ENCODE measurements at places on chromosomes 2 and 18.
A peak's percentile ranks its signal among the peaks of the same experiment; 100 is the strongest.

- no peak for DNase-seq
Observed at GRCh38 chr2:186422226-186422625, 63.8 kb upstream of the ZC3H15 start.

DNA sequence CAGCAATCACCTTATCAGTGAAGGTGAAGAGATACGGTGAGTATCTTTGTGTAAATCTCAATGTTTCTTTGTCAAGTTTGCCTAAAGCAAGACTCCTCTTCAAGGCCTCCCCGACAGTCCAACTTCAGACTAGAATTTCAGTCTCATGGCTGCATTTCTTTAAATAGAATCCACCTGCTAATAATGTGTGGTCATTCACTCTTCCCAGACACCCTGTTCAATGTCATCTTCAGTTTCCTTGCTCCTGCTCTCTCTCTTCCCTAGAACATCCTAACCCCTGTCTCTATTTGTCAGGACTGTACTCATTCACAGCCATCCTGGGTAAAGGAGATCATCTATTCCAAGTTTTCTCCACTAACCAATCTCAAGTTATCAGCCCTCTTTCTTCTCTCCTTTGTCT, 267.3 kb downstream of the EN1 start:
- DNase-seq, result no peak

GRCh38 chr2:85180322-85181133, 47.3 kb downstream of the TCF7L1 start:
- no peak for DNase-seq

DNA sequence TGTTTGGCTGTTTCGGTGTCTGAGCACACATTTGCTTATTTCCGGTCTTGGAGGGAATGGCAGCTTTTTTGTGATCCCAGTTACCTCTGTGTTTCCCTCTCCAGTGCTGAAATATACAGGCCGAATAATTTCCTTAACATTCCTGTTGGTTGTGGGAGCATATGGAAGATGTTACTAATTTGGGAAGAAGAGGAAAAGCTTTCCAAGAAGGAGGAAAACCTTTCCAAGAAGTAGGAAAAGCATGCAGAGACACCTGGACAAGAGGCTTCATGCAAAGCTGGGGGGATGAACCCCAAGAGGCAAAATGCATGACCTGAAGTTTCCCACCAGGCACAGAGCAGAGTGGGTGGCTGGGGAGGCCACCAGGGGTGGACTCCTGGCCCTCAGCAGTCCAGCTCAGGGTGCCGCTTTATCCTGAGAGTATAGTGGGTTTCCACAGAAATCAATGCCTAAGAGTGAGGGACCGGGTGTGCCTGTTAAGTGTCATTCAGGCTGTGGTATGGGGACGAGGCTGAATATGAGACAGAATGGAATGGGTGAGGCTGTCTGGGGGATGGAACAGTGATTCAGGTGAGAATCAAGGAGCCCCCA, 25.5 kb upstream of the GNAL start:
- DNase-seq, result no peak

- no peak for DNase-seq
Observed at GRCh38 chr2:45984896-45985473, 312.2 kb upstream of the EPAS1 start.

- no peak for DNase-seq
Observed at GRCh38 chr18:68847219-68847837, 49.4 kb downstream of the CCDC102B start.

DNA sequence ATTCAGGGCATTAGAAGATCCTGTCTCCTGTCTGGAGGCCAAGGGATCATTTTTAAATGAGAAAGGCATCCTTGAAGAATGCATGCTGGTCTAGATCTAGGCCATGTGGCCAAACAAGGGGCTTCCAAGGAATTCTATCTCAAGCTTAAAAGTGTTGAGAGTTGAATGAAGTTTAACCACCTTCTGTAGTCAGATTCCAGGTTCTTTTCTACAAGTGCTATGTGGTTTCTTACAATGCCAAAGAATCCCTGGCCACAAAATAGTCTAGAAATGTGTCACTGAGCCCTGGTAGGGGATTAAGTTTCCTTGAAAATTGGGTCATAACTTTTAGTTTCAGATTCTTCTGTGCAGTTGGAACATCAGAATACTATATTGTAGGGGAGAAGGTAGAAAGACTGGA, 640.7 kb upstream of the ACVR2A start:
- no peak for DNase-seq

GRCh38 chr2:12452185-12452584, 264.6 kb upstream of the TRIB2 start:
- DNase-seq, result no peak

DNA sequence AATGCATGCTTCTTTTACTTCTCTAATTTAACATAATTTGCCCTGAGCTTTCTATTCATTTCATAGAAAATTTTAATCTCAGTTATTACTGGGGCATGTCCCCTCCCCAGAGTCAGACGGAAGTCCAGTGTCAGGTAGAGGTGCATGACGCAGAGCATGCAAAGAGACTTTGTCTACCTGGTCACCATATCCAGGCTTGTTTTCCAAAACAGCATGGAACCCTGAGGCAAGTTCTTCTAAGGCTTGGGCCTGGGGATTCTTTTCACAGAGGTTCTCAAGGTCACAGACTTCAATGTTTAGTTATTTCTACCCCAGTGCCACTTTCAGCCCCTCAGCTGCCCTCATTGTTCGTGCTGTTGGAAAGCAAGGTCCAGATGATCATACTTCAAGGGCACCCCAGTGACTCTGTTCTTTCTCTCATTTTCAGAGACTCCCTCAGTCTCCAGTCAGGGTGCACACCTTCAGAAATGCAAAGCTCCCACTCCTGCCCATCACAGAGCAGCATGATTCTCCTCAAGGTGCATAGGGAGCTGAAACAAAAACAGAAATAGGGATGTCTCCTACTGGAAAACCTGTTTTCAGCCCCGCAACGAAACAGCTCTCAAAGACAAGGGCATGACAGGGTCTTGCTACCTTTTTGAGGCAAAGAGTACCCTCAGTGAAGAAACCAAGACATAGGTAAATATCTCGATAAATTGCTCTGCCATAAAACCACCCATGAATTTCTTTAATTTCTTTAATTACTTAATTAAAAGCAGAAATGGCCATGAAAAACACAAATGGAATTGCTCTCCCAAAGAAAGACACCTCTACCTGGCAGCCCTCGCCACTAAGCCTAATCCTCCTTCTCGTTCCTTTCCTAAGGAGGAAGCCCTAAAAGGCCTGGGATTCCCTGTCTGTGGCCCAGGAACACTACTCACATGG, 9.5 kb upstream of the EVA1A start:
- DNase-seq, result no peak

GRCh38 chr2:175167076-175167791, 769 bp downstream of the ATF2 start:
- DNase-seq, result no peak

DNA sequence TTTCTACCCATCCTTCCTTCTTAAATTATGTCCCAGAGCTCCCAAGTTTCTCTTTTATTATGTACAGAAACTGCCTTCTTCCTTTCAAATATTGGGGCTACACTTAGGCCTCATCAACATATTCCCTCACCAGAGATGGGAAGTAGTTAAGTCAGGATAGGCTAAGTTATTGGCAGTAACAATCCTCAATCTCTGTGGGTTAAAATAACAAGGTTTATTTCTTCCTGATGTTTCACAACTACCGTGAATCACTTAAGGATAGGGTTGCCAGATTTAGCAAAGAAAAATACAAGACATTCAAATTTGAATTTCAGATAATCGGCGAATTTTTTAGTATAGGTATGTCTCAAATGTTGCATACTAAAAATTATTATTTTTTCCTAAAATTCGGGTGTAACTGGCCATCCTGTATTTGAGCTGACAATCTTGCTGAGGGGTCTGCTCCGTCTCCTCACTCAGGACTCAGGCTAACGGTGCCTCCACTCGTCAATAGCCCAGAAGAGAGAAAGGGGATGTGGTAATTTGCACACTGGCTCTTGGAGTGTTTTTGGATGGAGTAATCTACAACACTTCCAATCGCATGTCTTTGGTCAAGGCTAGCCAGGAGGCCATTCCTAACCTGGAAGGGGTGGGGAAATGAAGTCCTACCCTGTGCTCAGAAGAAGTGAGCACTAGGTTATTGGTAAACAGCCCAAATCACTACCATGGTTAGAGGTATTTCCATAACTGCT, 91.7 kb downstream of the ACTR3 start:
- DNase-seq, result no peak

DNA sequence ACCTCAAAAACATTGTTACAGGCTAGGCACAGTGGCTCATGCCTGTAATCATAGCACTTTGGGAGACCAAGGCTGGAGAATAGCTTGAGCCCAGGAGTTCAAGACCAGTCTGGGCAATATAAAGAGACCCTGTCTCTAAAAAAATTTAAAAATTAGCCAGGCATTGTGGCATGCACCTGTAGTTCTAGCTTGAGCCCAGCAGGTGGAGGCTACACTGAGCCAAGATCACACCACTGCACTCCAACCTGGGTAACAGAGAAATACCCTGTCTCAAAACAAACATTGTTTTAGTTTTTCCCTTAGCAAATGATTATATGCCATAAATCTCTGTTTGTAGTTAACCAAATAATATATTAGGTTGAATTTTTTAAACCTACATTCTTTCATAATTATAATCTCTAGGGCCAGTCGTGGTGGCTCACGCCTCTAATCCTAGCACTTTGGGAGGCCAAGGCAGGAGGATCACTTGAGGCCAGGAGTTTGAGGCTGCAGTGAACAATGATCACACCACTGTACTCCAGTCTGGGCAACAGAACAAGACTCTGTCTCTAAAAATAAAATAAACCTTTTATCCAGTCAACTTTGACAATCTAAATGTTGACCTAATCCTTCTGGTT, 13.3 kb upstream of the CYP20A1 start:
- peak; percentile 20 for DNase-seq

DNA sequence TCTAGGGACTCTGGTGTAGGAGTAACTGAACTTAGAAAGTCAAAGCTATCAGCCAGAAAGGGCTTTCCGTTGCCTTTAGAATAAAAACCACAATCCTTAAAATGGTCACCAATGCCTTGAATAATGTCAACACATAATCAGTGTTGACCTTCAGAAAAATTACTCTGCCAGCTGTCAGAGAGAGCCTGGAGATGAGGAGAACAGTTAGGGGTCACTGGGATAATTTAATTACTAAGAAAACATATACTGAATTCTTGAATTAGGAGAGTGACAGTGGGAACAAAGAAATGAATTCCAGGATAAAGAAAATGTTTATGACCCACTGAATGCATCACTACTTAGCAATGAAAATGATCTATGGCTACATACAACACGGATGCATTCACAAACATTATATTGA, 23.4 kb upstream of the UGP2 start:
- no peak for DNase-seq

- DNase-seq, result no peak
Observed at GRCh38 chr2:12169721-12170120, 423.3 kb downstream of the LPIN1 start.

DNA sequence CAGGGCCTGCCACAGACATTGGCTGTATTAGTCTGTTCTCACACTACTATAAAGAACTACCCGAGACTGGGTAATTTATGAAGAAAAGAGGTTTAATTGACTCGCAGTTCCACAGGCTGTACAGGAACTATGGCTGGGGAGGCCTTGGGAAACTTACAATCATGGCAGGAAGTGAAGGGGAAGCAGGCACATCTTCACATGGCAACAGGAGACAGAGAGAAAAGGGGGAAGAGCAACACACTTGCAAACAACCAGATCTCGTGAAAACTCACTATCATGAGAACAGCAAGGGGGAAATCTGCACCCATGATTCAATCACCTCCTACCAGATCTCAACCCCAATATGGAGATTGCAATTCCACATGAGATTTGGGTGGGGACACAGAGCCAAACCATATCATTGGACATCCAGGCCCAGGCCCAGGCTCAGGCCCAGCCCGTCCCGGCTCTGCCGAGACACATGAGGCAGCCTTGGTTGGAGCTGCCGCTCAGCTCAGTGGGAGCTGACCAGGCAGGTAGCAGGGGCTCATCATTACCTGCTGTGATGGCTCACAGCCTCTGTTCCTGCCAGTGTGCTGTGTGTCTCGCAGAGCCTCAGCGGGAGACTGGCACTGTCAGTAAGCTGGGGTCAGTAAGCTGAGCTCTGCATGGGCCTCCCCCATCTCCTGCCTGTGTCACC, 8.6 kb upstream of the RALB start:
- no peak for DNase-seq

DNA sequence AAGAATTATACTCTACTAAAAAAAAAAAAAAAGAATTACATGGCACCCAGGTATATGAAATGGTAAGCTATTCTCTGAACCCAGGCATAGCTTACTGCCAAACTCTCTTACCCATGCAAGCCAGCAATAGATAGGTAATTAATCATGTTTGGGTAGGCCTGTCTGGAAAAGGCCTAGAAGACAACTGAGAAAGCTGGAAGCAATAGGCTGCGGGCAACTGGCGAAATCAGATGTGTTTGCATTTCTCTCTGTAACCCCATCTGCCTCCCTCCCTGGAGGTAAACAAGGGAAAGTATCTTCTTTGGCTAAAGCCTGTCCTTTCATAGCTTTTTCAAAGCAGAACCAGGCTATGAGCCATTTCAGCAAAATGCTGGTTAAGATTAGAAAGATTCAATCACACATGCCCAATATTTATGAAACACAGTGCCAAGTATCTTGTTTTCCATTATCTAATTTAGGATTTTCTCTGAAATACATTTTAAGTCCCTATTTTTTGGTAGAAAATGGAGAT, 934.8 kb upstream of the DDX18 start:
- DNase-seq, result no peak

GRCh38 chr2:72689579-72690195, 136.1 kb downstream of the EXOC6B start:
- no peak for DNase-seq

DNA sequence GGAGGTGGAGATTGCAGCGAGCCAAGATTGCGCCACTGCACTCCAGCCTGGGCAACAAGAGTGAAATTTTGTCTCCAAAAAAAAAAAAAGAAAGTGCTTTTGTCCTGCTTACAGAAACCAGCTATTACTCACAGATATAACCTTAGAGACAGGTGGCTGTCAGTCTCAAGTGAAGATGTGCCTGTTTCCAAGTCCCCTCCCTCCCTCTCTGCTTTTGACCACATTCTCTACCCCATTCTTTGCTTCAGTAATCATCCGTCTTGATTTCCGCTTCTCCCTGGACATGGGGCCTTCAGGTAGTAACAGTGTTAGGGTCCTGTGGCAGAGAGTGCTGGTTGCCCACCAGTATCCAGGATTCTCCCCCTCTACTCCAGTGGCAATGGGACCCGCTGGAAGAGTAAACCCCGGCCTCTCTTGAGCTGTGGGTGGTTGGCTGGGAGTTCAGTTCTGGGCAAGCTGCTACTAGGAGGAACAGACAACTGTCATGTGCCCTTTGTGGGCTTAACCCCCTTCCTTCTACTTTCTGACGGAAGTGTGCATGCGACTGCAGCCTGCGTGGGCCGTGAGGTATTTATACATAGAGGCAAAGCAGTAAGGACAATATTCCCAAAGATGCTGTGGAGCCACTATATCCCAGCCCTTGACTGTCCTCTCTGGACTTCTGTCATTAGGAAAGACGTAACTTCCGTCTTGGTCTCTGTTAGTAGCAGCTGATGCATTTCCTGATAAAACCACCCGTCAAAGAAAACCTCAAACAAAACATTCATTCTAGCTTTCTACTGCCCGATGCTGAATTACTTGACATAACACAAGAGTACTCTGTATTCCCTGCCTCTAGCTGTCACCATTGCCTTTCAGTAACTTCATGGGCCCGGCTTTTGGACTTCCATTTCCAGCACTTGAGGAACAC, 17.8 kb downstream of the PDCL3 start:
- DNase-seq, result peak; percentile 41

GRCh38 chr2:233422050-233422639, 67.9 kb downstream of the DGKD start:
- DNase-seq, result peak; percentile 48

Measured in T-helper 17 cell (primary cell).